ENCODE measurements at places on chromosomes 4 and X. TPM values are rescaled to one million over a fixed set of nuclear protein-coding genes. Genes with fewer than 3 reads are reported as not detected.

The SH3BP2 gene
- polyA plus RNA-seq, result 9.0 TPM

The CDKL2 gene
- 0.19 TPM for polyA plus RNA-seq

The SOWAHD gene
- polyA plus RNA-seq, result 1.6 TPM

The TACR3 gene
- not detected for polyA plus RNA-seq

Data from stomach (tissue), 19 donors.